ENCODE measurements at places on chromosomes 3 and 15.

DNA sequence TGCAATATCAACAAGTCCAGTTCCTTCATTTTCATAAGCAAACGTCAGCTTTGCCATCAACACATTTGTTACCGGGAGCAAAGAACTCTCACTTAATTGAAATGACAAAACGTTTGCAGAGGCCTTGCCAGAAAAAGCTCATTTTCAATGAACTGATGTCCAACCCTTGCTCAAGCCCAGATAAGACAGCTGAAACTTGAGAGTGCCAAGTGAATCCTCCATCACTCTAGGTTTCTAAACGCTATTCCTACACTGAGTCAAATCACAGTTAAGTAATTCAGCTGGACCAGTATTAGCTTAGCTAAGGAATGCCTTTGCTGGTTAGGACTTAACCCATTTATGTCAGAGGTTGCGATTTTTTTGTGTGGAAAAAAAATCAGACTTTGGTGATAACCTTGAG lies 11.5 kb downstream of the CHSY1 start:
- no peak for DNase-seq

DNA sequence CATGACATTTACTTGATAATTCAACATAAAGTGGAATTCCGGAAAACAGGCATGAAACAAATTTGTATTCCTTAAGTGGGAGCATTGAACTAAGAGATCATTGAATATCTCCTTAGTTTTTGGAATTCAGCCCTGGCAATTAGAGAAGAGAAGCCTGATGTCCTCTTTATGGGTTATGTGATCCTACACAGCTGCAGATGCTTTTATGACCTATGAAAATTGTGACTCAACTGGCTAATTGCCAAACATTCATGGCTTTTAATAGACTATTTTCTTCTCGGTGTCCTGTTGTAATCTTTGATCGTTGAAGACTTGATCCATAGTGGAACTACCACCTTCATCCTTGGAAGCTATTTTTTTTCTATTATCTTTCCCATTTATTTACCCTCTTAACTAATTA lies 46.1 kb downstream of the AGBL1 start:
- DNase-seq: no peak

DNA sequence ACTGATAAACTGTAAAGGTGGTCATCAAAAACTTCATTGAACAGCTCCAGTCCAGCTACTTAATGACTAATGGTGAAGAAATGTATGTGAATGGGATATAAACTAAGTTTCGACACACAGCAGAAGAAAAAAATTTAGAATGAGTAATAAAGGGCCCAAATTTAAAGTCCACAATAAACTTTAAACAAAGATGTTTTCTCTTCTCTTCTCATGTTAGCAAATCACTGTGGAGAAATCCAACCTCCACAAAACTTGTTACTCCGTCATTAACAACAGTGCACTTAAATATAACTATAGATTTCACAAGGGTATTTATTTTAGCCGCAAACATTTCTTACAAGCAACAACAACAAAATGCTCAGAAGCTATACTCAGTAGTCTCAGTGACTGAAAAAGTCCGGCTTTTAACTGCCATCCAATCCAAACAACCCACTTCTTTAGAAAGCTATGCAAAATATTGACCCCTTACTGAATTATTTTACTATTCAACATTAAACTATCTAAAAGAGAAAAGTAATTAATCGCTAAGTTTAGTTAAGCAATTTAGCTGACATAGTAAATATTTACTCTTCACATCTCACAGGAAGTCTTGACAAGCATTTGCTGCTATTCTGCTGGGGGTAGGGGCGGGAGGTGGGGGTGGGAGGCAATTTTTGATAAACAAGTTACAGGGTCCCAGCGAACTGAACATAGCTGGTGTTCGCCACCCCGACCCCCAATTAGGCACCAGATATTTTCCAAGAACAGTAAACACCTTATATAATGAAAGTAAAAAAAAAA lies 2.4 kb downstream of the IGF2BP2 start:
- no peak for DNase-seq

GRCh38 chr15:98744506-98744905 lies 96.2 kb downstream of the IGF1R start:
- DNase-seq: peak; percentile 96

DNA sequence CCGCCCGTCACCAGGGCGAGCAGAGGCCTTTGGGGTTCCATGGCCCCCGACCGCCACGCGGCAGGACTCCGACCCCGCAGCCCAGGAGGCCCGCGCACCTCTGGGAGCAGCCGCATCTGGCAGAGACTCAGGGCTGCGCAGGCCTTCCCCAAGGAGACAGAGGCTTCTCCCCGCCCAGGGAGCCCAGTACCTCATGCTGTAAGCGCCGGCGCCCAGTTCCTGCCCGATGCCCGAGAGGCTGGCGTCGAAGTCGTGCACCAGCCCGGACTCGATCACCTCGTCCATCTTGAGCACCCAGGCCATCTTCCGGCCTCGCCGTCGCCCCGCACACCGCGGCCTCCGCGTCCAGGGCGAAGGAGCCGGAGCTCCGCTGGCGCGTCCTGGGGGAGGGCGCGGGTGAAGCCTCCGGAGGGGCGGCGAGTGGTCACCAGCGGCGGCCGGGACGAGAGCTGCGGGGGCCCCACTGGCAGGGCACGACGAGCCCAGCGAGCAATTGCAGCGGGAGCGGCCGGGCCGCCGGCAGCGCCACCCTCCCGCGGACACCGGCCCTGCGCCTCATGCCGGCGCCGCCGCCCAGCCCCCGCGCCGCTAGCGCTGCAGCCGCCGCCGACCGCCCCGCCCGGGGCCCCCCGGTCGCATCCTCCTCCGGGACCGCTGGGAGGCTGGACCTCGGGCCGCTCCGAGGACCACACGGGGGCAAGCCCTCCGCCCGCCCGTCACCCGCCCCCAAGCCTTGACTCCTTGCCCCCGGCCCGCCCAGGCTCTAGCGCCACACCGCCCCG lies 468 bp downstream of the UBP1 start:
- DNase-seq: no peak

DNA sequence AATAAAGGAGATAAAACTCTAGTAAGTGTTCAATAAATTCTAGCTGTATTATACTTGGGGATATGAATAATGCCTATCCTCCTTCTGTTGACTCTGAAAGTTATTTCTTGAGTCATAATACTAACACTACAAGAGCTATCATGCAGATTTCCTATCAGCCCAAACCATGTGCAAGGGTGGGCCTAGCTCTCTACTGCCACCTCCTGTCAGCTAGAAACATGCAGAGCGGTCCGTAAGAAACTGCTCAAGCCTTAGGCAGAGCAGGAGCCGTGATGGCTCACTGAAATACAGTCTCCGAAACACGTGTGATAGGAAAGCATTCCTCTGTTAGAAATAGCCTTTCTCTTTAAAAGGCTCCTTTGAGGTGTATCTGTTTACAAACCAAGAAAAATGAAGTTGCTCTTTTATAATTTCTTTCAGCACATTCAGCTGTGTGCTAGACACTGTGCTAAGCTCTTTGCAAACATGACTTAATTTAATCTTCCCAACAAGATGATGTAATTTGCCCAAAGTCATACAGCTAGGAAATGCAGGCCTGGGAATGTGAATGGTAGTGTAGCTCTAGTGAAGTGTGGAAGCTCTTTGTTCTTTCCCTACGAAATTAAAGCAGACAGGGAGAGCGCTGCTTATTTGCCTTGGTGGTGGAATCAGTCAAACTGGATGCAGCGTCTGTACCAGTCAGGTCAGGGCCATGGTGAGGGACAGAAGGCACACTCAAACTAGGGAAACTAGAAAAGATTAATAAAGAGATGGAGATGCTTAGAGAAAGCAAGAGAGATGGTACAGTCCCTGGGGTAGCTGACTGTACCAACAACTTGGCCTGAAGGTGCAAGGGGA lies 43.1 kb downstream of the MTHFS start:
- DNase-seq: no peak

- peak; percentile 15 for DNase-seq
Observed at GRCh38 chr3:43765521-43765971, 74.8 kb downstream of the ABHD5 start.

DNA sequence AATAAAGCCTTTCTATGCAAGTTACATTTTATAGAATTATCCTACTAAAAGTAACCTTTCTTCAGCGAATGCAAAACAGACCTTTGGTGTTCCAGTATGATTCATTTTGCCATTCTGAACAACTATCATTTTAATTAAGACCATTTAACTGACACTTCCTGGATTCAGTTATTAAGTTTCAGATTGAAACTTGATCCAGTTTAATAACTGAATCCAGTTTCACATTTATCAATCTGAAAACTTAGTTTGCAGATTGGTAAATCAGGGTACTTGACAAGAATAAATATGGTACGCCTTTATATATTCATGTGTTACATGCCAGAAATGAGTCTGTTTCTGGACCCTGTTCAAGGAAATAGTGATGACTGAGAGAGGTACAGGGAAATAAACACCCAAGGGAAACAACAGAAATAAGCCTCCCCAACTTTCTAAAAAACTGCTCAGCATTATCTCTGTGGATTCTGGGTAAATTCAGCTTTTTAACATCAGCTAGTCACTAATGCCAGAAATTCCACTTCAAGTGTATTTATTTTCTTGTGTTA lies 23.3 kb upstream of the NFKBIZ start:
- DNase-seq: no peak

DNA sequence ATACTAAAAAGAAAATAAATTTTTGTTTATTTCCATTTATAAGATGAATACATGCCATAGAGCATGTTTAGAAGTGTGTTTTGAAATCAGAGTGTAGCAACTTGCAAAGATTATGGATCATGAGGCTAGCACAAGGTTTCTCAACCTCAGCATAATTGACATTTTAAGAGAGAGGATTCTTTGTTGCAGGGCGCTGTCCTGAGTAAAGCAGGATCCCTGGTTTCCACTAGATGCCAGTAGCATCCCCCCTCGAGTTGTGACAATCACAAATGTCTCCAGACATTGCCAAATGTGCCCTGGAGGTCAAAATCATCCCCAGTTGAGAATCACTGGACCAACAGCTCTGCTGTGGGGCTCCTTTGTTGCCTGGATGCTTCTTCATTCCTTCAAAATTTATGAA lies 128.5 kb upstream of the RBMS3 start:
- DNase-seq: no peak

DNA sequence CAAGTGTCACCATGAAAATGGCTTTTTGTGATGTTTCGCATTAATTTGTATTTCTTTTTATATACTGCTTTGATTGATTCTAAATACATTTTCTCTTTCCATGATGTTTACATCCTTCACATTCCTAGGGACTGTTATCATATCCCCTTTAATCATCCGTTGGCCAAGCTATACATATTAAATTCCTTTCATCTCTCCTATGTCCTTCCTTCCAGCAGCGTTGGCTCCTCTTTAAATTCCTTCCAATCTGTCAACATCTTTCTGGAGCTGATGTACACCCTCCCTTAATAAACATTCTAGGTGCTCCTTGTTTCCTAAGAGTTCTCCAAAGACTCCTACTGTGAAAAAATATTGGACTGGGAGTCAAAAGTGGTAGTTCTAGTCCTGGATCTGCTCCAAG lies 87.8 kb downstream of the IGF2BP2 start:
- no peak for DNase-seq

- DNase-seq: no peak
Observed at GRCh38 chr15:67335534-67336222, 81.1 kb downstream of the IQCH start.

DNA sequence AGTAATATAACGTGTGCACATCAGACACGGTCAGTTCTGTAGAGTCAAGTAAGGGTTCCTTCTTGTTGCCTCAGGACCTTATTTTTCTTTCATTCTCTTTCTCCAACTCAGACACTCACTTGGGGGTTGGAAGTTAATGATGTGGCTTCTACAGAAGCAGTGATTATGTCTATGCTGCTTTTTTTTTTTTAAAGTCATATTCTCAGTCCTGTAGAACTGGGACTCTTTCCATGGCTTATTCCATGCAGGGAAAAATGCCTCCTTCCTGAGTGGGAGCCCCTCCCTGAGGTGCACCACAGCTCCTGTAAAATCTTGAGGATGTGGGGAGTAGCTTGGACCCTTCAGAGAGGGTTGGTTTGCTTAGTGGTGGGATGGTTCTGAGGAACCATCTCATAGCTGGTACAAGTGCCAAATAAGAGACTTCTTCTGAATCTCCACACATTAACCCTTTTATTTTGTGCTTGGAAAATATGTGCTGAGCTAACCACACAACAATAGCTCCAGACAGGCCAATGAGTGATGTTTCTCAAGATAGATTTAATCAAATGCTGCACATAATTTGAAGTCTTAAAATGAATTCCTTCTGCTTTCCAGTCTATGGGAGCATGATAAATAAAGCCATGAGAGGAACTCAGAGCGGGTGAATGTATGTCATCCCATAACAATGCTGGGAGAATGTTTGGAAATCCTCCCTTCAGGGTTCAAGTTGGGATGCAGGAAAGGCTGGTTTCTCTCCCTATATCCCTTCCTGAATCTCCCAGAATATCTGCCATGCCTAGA lies 23.3 kb upstream of the FSTL1 start:
- no peak for DNase-seq

- DNase-seq: no peak
Observed at GRCh38 chr3:152172460-152172859, 96.3 kb upstream of the MBNL1 start.

- DNase-seq: no peak
Observed at GRCh38 chr3:160686955-160687535, 10.1 kb downstream of the ARL14 start.

GRCh38 chr3:54427941-54428871 lies 305.9 kb downstream of the CACNA2D3 start:
- no peak for DNase-seq

DNA sequence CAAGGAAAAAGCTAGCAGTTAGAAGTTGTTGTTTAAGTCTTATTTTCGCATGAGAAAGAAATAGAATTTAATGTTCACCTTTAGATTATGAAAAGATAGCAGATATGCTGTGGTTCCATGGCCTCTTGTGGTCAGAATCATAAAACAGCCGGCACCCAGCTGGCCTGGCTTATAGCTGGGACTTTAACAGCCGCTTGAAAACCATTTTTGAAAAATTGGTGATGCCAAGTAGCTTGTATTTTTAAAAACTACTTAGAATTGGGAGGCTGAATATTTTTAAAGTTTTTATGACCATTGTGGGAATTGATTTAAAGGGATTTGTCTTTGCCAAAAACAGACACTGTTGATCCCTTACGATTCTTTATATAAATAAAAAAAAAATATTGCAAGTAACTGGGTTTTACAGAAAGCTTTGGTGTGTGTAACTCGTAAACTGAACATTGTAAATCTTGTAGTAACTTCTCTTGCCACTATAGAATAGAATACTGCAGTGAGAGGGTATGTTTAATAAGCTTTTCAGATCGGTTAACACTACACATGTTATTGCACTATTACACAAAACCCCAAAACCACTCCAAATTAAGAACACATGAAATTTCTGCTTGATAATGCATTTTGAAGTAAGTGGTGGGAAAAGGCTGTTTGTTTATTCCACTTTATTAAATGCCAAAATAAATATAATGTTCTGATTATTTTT lies 6.6 kb downstream of the ARRDC4 start:
- DNase-seq: no peak

DNA sequence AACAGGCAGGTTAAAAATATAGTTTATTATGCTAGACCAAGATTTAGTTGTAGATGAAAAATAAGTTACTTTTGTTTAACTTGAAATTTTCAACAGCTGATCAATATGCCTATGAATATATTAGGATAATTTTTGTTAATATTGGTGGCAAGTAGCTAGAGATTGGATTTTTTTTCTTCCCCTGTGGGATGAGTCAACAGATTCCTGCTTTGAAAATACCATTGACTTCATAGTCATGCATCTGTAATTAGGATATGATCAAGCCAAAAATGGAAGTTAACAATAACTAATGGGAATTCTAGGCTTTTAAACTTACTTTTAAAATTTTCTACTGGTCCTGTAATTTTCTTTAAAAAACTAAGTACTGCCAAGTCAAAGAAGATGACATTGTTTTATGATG lies 211.7 kb downstream of the ZIC1 start:
- no peak for DNase-seq

All from NCI-H524 treated with DMSO at 0.1 percent for 48 hours (cell line).